ENCODE measurements at places on chromosomes 7 and 10.

GRCh38 chr7:130917669-130918128 lies 183.7 kb upstream of the KLF14 start:
- peak; percentile 29 for ATAC-seq

DNA sequence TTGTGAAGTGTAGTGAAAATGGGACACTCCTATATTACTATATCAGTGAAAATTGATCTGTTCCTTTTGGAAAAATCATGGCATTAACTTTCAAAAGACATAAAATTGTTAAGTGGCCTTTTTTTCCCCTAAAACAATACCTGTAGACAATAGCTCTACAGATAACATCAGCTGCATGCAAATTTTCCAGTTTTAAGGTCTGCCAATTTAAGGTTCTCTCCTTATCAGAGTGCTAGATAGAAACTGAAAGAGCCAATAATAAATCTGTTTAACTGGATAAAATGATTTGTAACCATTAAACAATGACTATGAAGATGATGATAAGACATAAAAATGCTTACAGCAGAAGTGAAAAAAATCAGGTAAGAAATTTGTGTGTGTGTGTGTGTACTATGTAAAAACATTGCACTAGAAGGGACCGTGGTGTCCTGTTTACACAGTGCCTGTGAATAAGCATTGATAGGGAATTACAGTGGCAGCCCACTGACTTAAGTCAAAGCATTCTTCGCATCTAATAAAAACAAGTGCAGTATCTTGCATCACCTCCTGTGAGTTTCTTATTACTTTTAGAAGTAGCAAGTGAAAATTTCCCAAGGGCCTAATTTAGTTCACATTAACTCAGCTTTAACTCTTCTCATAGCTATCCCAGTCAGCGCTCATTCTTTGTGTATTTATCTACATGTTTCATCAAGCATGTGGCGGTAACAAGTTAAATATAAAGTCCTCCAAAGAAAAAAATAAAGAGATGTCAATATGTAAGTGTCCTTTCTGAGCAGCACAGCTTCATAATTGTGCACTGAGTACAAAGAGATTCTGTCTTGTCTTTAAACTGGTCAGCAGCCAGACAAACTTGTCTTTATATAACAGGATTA lies 261.9 kb downstream of the ARL4A start:
- no peak for ATAC-seq

- no peak for ATAC-seq
Measured at GRCh38 chr7:121197455-121197854, 131.3 kb upstream of the WNT16 start.

- no peak for ATAC-seq
Measured at GRCh38 chr10:74104480-74104879, 46.1 kb downstream of the AP3M1 start.

GRCh38 chr7:123537026-123537642 lies 2.7 kb upstream of the IQUB start:
- ATAC-seq = no peak

DNA sequence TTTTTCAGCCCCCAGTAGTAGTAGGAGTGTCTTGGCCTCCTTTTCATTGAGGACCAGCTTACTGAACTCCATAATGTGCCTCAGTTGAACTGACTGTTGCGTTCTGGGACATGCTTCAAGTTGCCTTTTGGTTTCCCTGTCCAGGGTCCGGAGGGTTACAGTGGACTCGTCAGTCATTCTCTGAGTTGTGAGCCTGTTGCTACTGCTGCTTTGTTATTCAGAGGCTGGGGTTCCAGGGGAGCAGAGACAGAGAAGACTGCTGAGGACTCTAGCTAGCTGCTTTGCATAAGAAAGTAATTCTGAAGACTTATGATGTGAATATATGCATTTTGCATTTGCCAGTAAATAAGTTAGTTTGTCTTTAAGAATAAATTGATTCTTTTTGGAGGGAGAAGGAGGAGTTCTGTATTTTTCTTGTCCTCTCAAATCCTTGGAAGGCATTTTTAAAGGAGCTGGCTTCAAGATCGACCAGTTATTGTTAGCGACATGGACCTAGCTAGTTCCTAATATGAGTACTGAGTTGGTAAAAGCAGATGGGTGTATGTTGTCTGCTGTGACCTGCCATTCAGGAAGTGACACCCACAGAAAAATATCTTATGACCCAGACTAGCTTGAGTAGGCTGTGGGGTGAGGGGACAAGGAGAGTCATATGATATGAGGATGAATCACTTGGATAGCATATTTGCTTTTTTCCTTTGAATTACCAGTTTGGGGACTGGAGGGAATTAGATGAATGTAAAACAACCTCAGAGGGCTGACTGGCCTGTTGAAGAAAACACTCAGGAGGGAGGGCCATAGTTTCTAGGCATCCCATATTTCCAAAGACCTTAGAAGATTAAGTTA lies 8.3 kb downstream of the PI4K2A start:
- ATAC-seq = peak; percentile 84

- no peak for ATAC-seq
Measured at GRCh38 chr7:77826300-77826699, 27.7 kb downstream of the PHTF2 start.

DNA sequence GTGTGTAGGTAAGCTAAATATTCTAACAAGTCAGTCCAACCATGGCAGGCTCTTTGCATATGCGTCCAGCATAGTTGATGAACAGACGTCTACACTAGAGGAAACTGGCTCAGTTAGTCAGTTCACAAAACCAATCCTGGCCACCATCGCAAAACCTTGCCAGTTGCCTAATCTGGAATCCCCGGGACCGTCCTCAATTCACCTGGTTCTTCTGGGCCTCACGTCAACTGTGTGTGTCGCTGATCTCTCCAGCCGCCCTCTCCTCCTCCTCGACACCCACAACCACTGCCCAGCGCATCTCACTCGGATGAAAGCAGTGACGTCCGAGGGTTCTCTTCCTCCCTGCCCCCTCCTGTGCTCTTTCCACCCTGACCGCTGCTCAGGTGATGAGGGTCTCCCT lies 217.8 kb upstream of the SH2B2 start:
- ATAC-seq = no peak

- no peak for ATAC-seq
Measured at GRCh38 chr7:155795401-155795800, 16.9 kb downstream of the SHH start.

- no peak for ATAC-seq
Measured at GRCh38 chr10:49398986-49399385, 3.1 kb upstream of the DRGX start.

GRCh38 chr7:126210707-126211106 lies 1042.0 kb downstream of the GRM8 start:
- no peak for ATAC-seq

DNA sequence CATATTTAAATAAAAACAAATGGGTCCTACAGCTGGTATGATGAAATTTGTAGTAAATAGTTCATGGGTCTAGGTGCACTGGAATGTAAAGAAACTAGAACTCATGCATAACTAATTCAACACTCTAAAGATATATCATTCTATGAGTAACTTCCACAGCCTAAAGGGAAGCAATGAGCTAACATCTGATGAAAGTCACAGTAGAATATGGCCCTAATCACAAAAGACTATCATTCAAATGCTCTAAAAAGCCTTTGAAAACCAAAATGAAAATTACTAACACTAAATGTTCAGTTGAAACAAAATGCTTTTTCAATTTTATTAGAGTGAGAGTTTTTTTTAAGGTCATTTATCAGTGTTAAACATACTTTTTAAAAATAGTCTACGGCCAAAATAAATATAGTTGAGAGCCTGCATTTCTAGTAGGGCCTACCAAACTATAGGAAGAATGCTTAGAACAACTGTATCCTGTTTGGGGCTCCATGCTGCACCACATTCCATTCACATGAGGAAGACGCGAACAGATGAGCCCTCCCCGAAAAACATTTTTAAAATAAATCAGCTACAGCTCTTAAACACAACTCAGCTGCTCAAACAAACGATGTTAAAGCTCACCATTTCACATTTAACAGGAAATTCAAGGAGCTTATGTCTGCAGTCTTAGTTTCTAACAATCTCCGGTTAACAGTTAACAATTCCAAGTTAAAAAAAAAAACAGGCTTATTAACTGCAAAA lies 134.5 kb downstream of the NRBF2 start:
- ATAC-seq = peak; percentile 64

- ATAC-seq = no peak
Measured at GRCh38 chr10:78173360-78174015, 139.8 kb downstream of the RPS24 start.

- no peak for ATAC-seq
Measured at GRCh38 chr10:128981881-128982615, 485.0 kb upstream of the MGMT start.

GRCh38 chr7:105131033-105131656 lies 117.1 kb downstream of the KMT2E start:
- ATAC-seq = no peak

DNA sequence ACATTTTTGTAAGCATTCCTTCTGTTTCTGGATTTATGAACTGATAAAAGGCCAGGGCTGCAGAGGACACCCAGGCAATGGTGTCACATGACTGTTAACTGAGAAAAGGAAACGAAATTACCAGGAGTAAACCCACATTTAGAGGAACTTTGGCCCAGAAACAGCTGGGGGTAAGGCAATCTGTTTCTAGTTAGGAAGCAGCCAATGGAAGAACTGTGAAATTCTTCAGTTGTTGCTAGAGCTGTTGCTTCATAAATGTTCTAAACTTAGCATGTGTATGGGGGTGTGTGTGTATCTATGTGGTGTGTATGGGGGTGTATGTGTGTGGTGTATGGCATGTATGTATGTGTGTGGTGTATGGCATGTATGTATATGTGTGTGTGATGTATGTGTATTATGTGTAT lies 11.8 kb upstream of the PDCD4 start:
- no peak for ATAC-seq

GRCh38 chr7:103059471-103059870 lies 15.1 kb downstream of the FBXL13 start:
- ATAC-seq = no peak

DNA sequence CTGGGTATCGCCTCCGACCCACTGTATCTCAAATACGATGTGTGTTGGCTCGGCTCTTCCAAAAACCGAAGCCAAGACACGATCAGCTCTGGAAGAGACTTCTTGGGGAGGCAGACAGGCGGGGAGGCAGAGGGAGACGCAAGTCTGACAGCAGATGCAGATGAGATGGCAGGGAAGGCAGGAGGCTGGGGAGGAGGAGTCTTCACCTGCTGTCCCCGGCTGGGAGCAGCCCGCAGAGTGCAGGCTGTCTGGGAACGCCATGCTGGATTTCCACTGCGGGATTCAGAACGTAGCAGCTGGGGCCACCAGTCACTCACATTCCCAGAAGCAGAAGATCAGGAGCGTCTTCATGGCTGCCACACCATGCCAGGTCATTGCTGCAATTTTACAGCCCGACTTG lies 29.4 kb downstream of the CTBP2 start:
- no peak for ATAC-seq
